ENCODE measurements at places on chromosomes 5 and 9.

DNA sequence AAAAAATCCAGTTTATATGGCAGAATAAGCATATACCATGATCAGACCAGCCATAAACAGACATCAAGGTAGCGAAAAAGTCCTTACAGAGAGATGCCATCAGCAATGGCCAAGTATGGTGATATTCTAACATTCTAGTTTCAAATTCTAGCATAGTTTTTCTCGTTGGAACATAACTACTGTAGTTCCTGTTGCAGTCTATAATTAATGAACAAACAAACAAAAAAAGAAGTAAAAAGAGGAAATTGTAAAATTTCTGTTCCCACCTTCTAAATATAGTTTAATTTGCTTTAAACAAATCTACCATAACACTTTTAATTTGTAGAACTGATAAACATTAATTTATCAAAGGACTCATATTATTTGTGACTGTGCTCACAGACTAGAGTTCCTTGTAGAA lies 9.9 kb upstream of the CD180 start:
- no peak for DNase-seq

DNA sequence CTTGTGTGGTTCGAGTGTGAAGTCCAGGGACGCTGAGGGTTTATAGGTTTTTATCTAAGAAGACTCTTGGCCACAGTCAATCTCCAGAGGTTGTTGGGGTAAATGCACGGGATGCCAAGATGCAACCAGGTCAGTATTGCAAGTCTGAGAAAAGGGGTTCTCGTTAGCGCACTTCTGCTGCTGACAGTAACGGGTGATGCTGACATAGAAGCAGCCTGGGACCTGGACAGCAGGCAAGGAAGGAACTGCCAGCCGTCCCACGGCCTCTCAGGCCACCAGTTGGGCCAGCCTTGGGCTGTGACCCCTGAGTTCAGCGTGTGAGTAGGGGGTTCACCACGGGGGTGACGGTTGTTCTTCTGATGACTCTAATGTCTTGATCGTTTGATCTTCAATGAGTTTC lies 39.0 kb downstream of the TENT4A start:
- DNase-seq: no peak

GRCh38 chr5:92580814-92581213 lies 1000.2 kb downstream of the NR2F1-AS1 start:
- no peak for DNase-seq

DNA sequence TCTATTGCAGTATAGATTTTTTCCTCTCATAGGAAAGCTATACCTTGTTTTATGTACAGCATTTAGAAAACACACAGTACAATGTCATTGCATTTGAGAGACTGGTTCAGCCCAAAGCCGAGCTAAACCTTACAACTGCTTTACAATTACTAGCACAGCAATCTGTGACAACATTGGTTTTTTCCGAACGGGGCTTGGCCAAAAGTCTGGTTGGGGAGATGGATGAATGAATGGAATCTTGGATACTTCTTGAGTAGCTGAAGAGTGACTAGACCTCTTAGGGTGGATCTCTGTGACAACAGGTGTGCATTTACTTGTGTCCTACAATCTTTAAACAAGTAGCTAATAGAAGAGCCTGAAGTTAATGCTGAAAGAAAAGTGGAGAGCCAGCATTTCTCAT lies 1.2 kb downstream of the SGCD start:
- DNase-seq: no peak

GRCh38 chr5:160769301-160769700 lies 82.7 kb downstream of the ATP10B start:
- no peak for DNase-seq

GRCh38 chr5:133246376-133247150 lies 194.8 kb downstream of the HSPA4 start:
- DNase-seq: no peak

- DNase-seq: no peak
Observed at GRCh38 chr5:97838214-97838613, 655.2 kb upstream of the RIOK2 start.

DNA sequence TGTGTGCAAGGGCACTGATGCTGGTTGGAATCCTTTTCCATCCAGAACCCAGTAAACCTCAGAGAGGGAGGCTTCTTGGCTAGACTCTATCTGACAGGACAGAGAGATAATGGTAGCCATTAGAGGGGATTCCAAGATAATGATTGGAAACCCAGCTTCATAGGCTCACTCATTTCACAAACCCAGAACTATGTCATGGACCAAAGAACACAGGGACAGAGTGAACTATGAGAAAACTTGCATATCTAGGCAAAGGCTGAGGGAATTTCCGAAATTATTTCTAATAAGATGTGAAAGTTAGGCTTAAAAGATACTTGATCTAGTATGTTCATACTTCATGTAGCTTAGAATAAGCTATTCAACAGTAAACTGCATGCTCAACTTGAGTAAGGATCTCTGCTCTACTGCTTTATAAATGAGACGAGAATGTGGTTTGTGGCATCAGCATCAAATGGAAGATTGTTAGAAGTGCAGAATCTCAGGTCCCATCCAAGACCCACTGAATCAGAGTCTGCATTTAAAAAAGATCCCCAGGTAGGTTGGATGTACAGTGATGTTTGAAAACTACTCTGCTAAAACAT lies 261.4 kb downstream of the DMRT2 start:
- DNase-seq: no peak

Measured in T47D (cell line).